8988T (cell line): ENCODE measurements at places on chromosomes 6 and 20.

DNA sequence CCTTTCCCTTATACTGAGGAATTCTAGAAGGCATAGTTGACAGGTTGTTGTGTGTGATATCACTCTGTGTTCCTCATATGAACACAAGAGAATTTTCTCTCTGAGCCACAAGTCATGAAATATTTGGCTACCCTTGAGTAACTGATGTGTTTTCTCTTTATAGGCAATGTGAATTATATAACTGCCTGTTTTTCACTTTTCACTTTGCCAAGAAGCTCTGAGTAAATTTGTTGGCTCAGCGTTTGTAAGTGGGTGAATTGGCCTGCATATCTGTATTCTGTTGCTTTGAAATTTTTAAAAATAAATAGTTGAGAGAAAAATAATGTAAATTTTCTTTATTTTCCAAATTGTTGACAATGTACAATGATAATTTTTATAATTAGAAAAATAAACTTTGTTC lies 5.2 kb upstream of the BTBD9 start:
- no peak for DNase-seq

DNA sequence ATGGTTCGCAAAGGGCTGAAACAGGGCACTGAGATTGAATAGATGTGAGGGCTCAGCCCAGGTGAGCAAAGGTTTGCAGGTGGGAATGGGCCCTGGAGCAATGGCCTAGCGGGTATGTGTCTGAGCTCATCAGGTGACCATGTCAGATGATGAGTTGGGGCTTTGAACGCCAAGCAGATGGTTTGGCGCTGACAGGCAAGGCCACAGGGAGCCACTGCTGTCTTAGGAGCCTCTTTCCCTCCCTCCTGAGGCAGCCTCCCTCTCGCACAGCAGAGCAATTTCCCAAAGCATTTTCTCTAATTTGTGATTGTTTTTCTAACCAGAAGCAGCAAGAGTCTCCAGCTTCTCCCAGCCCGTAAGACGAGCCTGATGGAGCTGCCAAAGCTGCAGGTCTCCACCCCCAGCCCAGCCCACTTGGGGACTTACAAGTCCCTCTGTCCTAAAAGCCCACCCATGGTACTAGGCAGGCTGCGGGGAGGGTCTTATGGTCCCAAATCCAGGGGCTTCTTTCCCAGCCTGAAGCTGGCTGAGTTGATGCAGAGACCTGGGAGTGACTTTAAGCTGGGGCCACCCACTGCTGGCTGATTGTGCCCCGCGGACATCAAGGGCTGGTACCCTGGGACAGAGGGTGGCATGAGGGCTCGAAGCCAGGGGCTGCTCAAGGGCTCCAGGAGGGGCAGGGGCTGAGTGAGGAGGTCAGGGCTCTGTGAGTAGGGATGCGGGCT lies 11.6 kb downstream of the CDH22 start:
- no peak for DNase-seq

GRCh38 chr6:169251371-169251802 lies 2.3 kb downstream of the THBS2 start:
- no peak for DNase-seq

GRCh38 chr6:36590237-36590636 lies 3.9 kb upstream of the SRSF3 start:
- DNase-seq, result no peak

DNA sequence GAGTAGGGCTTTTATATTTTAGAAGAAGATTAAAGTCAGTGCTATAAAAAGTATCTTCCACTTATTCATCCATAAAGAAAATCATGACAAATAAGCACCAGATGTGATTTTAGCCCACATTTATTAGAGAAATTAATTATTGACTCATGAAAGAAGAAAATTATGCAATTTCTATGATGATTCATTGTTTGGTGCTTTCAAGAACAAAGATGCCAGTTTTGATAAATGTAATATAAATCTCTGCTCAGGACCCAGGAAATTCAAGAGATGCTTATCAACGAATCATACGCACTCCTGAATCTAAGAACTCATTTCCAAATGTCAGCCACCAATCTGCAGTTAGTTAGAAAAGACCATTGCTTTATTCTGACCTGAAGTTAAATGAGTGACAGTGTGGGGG lies 211.4 kb downstream of the ARHGAP18 start:
- DNase-seq, result no peak
